Mammary epithelial cell (primary cell): ENCODE measurements at places on chromosomes 12 and 14. TPM values are rescaled to one million over a fixed set of nuclear protein-coding genes. Genes with fewer than 3 reads are reported as not detected.

Gene DCAF5
- 49.2 TPM for total RNA-seq

Gene SLC38A4
- total RNA-seq: 0.17 TPM

Gene CDKL1
- total RNA-seq: 13.7 TPM

Gene DDN
- 0.08 and 0.52 TPM in 2 replicates for total RNA-seq

Gene COA8
- total RNA-seq: 22.3 TPM

Gene IL22
- not detected for total RNA-seq

Gene OTOGL
- total RNA-seq: 0.17 TPM

Gene ITGB7
- total RNA-seq: 1.8 TPM

Gene CLEC2D
- 3.8 TPM for total RNA-seq

Gene ADGRD1
- total RNA-seq: not detected

Gene PLEK2
- total RNA-seq: 9.8 TPM

Gene CGRRF1
- 14.3 TPM for total RNA-seq

Gene LRIG3
- 115 TPM for total RNA-seq

Gene TAS2R9
- total RNA-seq: not detected

Gene SLCO1B1
- total RNA-seq: not detected

Gene CCDC196
- total RNA-seq: not detected

Gene KCNA5
- not detected in 2 replicates for total RNA-seq

Gene BDKRB1
- total RNA-seq: 0.17 TPM

Gene ZFHX2
- total RNA-seq: 0.83 and 1.7 TPM in 2 replicates

Gene KRT79
- total RNA-seq: not detected

Gene FAIM2
- total RNA-seq: not detected in 2 replicates

Gene EXOC3L4
- not detected for total RNA-seq

Gene RACGAP1
- total RNA-seq: 24.2 TPM
